Left lung (tissue), 14 donors: ENCODE measurements at places on chromosomes 7 and 10.

- no peak for DNase-seq
These were observed 1.0 kb upstream of the LYZL2 start for GRCh38 chr10:30630571-30630970.

- DNase-seq: peak; percentile 93
These were observed 221.7 kb downstream of the PHTF2 start for GRCh38 chr7:78020136-78020873.

DNA sequence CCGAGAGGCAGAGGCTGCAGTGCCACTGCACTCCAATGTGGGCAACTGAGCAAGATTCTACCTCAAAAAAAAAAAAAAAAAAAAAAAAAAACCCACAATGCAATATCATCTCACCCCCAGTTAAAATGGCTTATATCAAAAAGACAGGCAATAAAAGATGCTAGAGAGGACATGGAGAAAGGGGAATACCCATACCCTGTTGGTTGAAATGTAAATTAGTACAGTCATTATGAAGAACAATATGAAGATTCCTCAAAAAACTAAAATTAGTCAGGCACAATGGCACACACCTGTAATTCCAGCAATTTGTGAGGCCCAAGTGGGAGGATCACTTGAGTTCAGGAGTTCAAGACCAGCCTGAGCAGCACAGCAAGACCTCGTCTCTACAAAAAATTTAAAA, 25.7 kb downstream of the ABI1 start:
- no peak for DNase-seq

DNA sequence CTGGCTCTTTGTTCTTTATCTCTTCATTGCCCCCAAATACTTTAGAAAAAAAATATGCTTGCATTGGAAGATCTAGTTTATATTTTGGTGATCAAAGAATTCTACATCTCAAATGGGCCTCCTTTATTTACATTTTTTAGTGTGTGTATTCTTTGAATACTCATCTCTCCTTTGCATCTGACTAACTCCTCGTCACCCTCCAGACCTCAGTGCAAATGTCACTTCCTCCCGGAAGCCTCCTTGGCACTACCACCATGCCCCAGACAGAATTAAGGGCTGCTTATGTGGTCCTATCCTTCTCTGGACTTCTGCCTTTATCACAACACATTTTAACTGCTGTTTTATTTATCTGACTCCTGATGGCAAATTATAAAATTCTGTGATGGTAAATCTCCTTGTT, 52.0 kb upstream of the PPP1R3C start:
- no peak for DNase-seq

- DNase-seq: no peak
These were observed 896 bp upstream of the GNG11 start for GRCh38 chr7:93920496-93921182.

- DNase-seq: peak; percentile 33
These were observed 6.0 kb upstream of the ELFN1 start for GRCh38 chr7:1663857-1664651.

- DNase-seq: no peak
These were observed 115.1 kb downstream of the PKD1L1 start for GRCh38 chr7:47833211-47833610.

DNA sequence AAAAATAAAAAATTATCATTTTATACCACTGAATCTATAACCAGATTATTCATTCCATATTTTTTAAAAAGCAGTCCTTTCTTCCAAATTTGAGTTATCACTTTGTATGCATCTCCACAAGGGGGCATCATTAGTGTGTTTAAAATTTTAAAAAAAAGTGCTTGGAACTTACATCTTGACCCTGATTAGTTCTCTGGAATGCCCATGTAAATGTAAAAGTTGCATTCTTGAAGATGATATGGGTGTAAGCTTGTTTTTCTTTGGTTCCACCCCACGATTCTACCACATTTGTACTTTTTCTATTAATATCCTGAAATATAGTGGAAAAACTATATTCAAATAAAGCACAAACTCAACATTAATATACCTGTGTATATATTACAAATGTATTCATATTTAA, 144.9 kb downstream of the ELAPOR2 start:
- DNase-seq: no peak

GRCh38 chr10:88879534-88880281, at the start of gene STAMBPL1:
TSS of gene STAMBPL1 (plus strand) at chr10:88880245. CDS start at chr10:88901709, 21,464 bp downstream.
- DNase-seq: no peak

DNA sequence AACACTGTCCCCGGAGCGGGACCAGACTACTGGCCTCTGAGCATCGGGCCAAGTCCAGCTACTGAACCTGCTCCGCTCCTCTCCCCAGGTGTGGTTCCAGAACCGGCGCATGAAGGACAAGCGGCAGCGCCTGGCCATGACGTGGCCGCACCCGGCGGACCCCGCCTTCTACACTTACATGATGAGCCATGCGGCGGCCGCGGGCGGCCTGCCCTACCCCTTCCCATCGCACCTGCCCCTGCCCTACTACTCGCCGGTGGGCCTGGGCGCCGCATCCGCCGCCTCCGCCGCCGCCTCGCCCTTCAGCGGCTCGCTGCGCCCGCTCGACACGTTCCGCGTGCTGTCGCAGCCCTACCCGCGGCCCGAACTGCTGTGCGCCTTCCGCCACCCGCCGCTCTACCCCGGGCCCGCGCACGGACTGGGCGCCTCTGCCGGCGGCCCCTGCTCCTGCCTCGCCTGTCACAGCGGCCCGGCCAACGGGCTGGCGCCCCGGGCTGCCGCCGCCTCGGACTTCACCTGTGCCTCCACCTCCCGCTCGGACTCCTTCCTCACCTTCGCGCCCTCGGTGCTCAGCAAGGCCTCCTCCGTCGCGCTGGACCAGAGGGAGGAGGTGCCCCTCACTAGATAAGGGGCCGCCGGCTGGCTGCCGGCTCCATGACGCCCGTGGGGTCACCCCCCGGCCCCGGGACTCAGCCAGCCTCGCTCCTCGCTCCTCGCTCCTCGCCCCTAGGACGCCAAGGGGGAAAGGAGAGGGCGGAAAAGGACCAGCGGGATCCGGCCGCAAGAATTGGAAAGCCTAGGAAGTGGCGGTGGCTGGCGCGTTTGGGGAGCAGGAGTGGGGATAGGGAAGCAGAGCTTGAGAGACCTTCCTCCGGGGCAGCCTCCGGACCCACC, 3.4 kb downstream of the EVX1 start:
- no peak for DNase-seq

DNA sequence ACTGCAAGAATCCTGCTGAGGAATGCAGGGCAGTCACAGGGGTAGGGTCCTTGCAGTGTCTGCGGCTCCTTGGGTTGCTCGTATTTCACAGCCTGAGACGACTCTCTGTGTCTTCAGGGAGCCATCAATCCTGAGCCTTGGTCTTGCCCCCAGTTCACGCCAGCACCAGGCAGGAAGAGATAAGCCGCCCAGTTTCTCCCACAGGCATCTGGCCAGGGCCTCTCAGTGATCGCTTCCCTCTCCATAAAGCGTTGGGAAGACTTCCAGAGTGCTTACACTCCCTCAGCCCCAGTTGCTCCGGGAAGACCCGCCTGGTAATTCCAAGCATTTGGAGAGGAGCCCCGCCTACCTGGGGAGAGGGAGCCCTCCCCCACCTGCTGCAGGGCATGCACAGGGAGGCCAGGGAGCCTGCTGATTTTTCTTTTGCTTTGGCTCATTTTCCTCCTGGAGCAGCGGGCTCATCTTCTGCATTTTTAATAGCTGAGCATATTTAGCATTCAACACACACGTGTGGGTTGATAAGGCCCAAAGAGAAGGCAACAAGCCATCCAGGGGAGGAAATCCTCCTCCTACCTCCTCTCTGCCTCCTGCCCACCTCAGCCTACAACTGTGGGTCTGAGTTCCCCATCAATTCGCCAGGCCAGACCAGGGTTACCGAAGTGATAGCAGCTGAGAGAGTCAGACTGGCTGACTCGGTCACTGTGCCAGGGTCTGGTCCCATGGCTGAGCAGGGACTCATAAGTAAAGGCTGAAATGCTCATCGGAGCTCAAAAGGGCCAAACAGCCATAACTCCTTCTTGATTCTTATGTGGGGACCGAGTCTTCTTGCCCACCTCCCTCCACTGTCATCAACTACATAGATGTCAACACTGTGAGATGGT, 74.4 kb upstream of the EFCAB10 start:
- no peak for DNase-seq

- DNase-seq: no peak
These were observed 8.0 kb upstream of the EPHA1 start for GRCh38 chr7:143416565-143417149.

- no peak for DNase-seq
These were observed 85.6 kb upstream of the FGFR2 start for GRCh38 chr10:121683816-121684215.

GRCh38 chr7:76424413-76425111, at the start of gene ZP3:
TSS of gene ZP3 (plus strand) at chr7:76424950. CDS start at chr7:76424965, 15 bp downstream.
- no peak for DNase-seq

- DNase-seq: peak; percentile 92
These were observed at the start of gene SH2B2 for GRCh38 chr7:102286237-102287110. TSS of gene SH2B2 (plus strand) at chr7:102286868. CDS start at chr7:102300551, 13,683 bp downstream.

DNA sequence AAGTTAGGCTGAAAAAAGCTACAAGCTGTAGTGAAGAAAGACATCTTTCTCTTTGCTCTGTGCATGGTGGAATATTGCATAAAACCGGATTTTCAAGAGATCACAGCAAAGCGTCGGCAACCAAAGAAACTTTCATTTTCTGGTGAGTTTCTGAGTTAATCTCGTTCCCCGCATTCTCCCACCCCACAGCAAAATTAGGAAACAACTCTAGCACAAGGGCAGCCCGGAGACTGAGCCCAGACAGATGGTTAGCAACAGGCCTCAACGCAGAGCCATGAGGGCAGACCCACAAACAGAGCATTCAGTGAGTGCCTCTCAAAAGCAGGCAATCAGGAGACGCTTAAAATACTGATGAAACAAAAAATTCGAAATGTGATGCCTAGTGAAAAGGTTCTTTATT, 396.1 kb upstream of the KLF6 start:
- no peak for DNase-seq
